Activated CD4-positive, alpha-beta T cell treated with anti-CD3 and anti-CD28 coated beads, Interleukin-2, amount 50 U/mL, for 4 hours (primary cell): ENCODE measurements at places on chromosomes 1 and 21.

GRCh38 chr1:145918992-145919939, 749 bp upstream of the PEX11B start:
- no peak for DNase-seq

DNA sequence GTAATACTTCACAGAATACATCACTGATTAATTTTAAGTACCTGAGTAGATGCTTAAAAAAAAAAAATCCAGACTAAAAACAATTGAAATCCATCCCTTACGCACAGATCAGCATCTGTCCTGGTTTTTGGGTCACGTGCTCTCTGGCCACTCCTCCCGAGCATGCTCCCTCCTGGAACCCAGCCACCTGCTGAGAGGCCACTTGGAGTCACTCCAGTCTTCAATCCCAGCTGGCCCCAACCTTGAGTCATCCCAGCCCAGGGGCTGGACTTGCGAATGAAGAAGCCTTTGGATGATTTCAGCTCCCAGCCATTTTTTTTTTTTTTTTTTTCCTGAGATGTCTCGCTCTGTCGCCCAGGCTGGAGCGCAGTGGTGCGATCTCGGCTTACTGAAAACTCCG, 8.9 kb downstream of the MAP1LC3C start:
- no peak for DNase-seq

- no peak for DNase-seq
These were observed 59.7 kb downstream of the MATN1 start for GRCh38 chr1:30663596-30664091.

DNA sequence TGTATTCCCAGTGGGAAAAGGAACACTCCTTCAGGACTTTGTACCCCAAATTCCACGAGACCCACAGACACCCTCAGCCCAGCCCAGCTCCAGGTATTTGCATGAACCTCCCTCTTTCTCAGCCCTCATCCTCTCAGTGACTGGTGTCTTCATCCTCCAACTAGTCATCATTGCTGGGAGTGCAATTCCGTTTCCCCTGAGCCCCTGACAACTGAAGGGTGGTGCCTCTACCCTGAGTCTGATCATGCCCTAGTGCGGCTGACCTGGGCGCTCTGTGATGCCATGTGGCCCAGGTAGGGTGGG, 3.8 kb upstream of the ZNF692 start:
- DNase-seq = no peak

DNA sequence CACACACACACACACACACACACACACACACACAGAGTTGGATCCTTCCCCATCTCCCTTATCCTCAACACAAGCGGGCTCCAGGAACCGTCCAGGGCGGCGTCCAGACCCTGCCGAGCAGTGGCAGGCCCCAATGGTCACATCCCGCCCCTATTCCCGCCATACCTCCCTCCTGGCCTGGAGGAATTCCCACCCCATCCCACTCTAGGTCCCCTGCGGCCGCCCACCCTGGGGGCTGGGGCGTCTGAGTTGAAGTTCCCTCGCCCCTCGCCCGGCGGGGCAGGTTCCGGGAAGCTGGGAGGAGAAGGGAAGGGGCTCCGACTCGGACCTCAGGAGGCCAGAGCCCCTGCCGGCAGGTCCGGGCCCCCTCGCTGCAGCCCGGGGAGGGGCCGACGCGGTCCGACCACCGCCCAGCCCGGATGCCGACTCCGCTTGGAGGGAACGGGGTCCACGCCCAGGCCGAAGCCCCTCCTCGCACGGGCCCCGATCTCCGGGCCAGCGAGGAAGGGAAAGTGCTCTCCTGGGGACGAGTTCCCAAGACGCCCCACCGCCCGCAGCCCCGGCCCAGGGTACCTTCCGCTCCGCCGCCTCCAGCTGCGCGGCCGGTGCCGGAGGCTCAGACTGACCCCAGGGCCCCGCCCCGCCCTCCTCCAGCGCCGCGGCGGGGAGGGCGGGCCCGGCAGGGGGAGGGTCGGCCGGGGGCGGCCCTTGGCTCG, at the start of gene RHOC:
TSS of gene RHOC (minus strand) at position 623 of the 716 bp plus-strand sequence. CDS start 3,328 bp downstream, outside the sequence.
- DNase-seq = no peak

- no peak for DNase-seq
These were observed 6.8 kb downstream of the SEMA4A start for GRCh38 chr1:156160000-156160742.

DNA sequence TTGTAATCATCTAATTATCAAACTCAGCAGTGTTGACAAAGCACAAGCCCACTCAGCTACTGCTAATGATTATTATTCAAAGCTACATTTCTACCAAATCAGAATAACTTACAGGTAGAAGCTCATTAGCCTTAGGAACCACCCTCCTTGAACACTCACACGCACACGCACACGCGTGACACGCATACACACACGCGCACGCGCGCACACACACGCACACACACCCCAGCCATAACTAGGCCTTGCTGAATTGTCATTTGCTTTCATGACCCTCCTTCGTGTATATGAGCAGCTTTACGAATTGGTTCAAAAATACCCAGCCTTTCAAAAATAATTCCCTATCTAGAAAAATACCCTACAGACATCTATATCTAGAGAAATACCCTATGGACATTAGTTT, 195.6 kb downstream of the SMYD3 start:
- DNase-seq = no peak

DNA sequence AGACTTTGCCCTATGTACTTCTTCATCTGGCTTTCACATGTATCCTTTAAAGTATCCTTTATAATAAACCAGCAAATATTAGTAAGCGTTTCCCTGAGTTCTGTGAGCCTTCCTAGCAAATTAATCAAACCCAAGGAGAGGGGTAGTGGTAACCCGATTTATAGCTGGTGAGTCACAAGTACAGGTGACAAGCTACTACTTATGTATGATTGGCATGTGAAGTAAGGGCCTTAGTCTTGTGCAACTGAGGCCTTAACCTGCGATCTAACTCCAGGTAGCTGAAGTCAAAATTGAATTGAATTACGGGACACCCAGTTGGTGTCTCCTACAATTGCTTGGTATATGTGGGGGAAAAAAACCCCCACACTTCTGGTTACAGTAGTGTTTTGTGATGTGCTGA, 26.0 kb downstream of the SLC16A1 start:
- no peak for DNase-seq

GRCh38 chr1:14759843-14760242, 161.4 kb downstream of the KAZN start:
- DNase-seq = no peak

GRCh38 chr21:46314441-46315020, 9.1 kb downstream of the C21orf58 start:
- DNase-seq = no peak

DNA sequence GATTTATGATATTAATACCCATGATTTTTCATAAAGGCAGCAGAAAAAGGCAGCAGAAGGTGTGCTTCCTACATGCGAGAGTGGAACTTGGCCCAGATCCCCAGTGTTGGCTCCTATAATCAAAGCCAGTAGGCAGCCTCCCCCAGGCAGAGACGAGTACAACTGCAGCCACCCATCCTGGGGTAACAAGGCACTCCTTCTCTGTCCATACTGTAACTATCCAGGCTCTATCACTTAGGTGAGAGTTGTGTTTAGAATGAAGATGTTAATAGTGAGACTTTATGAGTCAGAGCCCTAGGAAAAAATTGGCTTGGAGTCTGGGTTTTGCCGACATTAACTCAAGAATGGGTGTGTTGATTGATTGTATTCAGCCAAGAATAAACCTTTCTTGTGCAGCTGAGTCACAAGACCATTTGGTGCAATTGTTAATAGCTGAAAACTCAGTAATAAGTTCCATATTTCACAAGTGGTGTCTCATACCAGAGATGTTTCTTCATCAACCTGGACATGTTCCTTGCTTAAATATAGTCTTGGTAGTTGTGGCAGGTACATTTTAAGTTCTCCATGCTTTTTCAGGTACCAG, 322.3 kb downstream of the DUSP10 start:
- DNase-seq = no peak

- no peak for DNase-seq
These were observed 24.0 kb upstream of the DDOST start for GRCh38 chr1:20685099-20685662.

DNA sequence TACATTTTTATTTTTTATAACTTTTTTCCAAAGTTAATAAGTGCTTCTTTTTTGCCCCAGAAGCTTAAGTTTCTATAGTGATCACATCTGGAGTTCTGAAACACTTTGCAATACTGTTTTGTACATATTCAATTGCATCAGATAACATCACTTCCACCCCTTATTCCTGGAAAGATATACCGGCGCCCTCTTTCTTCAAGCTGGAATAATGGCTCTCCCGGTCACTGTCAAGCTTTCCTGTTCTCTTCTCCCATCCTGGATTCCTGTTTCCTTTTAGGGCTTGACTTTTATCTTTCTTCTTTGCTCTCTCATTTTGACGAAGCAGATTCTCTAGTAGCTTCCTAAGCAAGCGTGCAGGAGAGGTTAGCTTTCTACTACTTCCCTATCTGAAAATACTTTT, 1866.8 kb downstream of the MRPL39 start:
- DNase-seq = no peak
